ENCODE measurements at places on chromosomes 4 and X. TPM values are rescaled to one million over a fixed set of nuclear protein-coding genes. Genes with fewer than 3 reads are reported as not detected.

The XAGE1B gene
- not detected for total RNA-seq

The NLRP2B gene
- total RNA-seq: not detected

The PAGE1 gene
- not detected for total RNA-seq

The CBR4 gene
- total RNA-seq: 13.4 TPM

The CLCN4 gene
- 0.30 TPM for total RNA-seq

DNA sequence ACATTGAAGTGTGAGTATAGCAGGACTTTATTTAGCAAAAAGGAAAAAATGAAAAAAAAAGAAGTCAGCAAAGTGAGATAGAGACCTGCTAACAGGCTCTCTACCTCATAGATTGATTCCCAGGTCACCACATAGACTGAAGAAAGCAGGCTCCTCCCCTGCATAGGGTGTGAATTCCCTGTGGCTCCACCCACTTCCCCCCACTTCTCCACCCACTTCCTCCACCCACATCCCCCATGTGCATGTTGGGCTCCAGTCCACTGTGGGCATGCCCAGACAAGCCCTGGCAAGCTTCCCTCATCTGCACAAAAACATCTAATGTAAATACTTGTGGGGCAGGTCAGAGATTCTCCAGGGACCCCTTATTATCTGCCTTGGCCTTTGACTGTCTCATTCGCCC lies 97.8 kb downstream of the TMEM47 start:
- H3K4me3 ChIP-seq: no peak overlapping the region
- no peaks in the 10 kb centered on the region for H3K36me3 ChIP-seq
- no peaks in the 10 kb centered on the region for H3K4me1 ChIP-seq
- no peaks in the 10 kb centered on the region for H3K27me3 ChIP-seq
- DNase-seq: no peak
- no peak overlapping the region for H3K27ac ChIP-seq

GRCh38 chr4:79540143-79540542 lies 132.1 kb upstream of the GK2 start:
- no peaks in the 10 kb centered on the region for H3K36me3 ChIP-seq
- H3K4me1 ChIP-seq: no peaks in the 10 kb centered on the region
- no peak overlapping the region for H3K4me3 ChIP-seq
- H3K27ac ChIP-seq: no peak overlapping the region
- no peaks in the 10 kb centered on the region for H3K27me3 ChIP-seq
- DNase-seq: no peak

DNA sequence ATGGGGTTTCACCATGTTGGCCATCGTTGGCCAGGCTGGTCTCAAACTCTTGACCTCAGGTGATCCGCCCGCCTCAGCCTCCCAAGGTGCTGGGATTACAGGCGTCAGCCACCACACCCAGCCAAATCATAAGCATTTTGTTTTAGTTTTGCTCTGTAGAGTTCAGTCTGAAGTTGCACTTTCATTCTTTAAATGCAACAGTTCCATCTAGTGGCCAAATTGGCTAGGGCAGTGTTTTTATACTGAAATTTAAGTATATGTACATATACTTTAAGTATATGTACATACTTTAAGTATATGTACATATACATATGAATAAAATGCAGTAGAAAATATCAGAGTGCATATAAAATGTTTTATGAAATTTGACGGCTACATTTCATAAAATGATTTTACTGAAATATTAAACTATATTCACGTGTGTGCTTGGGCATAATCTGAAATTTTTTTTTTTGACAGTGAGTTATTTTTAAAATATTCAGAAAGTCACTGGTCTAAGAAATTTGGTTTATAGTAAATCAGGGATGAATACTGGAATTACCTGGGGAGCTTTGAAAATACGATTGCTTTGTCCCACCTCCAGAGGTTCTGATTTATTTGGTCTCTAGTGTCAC lies 145.5 kb downstream of the NWD2 start:
- no peak for DNase-seq
- H3K27me3 ChIP-seq: no peaks in the 10 kb centered on the region
- H3K27ac ChIP-seq: no peak overlapping the region
- H3K4me3 ChIP-seq: no peak overlapping the region
- no peaks in the 10 kb centered on the region for H3K36me3 ChIP-seq

GRCh38 chr4:115537387-115537786 lies 424.0 kb upstream of the NDST4 start:
- no peak overlapping the region for H3K4me3 ChIP-seq
- H3K27me3 ChIP-seq: no peaks in the 10 kb centered on the region
- no peak for DNase-seq
- H3K27ac ChIP-seq: no peak overlapping the region

DNA sequence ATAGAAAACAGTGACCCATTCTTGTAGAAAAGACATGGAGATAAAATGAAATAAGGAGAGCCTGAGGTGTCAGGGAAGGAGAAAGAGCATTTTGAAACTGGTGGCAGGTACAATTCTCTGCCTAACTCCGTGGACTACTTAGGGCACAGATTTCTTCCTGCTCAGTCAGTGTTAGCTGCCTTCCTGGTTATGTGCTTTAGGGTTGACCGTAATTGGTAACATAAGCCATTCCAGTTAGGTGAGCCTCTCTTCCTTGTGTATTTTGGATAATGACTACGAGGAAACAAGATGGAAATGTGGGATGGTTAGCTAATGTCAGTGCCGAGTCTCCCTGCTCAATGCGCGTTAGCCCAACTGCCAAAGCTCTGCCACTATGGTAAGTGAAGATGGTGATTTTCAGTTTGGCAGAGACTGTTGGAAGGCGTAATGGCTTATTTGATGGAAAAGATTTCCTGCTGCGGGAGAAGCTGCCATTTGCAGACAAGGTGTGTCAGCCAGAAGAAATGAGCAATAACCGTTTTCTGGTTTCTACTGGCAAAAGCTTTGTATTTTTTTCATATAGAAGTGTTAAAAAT lies 174.1 kb downstream of the CBR4 start:
- no peak overlapping the region for H3K4me3 ChIP-seq
- H3K4me1 ChIP-seq: peaks cover 80% of the 10 kb centered on the region
- H3K27ac ChIP-seq: peak overlapping the region; percentile 95
- H3K27me3 ChIP-seq: no peaks in the 10 kb centered on the region

DNA sequence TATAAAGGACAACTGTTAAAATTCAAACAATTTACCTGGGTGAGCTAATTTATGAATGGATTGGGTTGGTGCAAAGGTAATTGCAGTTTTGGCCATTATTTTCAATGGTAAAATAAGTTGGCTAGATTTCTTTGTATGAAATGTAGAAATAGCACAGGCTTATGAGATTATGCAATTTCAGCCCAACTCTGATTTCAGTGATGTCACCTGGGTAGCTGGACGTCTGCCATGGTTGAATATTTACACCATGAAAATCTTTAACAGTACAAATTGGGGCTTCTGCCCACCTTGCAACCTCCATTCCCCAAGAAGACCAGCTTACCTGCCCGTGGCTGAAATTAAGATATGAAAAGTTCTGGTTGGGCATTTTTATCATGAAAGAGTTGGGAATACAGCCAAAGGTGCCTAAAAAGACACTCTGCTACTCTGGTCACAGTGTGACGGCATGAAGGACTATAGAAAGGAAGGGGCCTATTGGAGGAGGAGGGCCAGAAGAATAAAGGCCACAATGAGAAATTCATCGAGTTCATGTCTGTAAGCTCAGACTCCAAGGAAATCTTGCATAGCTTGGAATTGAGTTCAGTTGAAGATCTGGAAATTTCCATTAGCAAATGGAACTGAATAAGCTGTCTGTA lies 29.7 kb downstream of the EGF start:
- H3K36me3 ChIP-seq: no peaks in the 10 kb centered on the region
- H3K27ac ChIP-seq: no peak overlapping the region
- no peaks in the 10 kb centered on the region for H3K4me1 ChIP-seq
- no peak for DNase-seq

- H3K36me3 ChIP-seq: no peaks in the 10 kb centered on the region
- peak overlapping the region; percentile 52 for H3K27ac ChIP-seq
- DNase-seq: no peak
- H3K4me3 ChIP-seq: no peak overlapping the region
- H3K4me1 ChIP-seq: peaks cover 100% of the 10 kb centered on the region
- H3K27me3 ChIP-seq: no peaks in the 10 kb centered on the region
Measured at GRCh38 chr4:87038837-87039615, 104.2 kb downstream of the AFF1 start.

DNA sequence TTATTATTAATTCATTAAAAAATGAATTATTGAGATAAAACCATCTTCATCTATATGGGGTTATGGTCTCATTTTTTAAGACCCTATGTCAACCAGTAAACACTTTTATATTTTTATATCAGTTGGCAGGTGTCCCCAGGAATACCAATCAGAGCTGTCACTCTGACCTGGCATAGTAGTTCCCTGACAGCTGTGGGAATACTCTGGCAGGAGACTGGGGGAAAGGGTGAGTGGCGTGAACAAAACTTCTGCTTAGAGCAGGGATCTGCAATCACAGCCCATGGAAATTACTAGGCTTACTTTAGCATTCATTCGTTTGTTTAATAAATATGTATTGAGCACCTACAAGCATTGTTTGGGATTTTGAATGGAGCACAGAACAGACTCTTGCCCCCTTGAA lies 254.1 kb upstream of the KLF3 start:
- H3K4me1 ChIP-seq: no peaks in the 10 kb centered on the region
- no peaks in the 10 kb centered on the region for H3K36me3 ChIP-seq
- no peak overlapping the region for H3K4me3 ChIP-seq
- no peak overlapping the region for H3K27ac ChIP-seq

DNA sequence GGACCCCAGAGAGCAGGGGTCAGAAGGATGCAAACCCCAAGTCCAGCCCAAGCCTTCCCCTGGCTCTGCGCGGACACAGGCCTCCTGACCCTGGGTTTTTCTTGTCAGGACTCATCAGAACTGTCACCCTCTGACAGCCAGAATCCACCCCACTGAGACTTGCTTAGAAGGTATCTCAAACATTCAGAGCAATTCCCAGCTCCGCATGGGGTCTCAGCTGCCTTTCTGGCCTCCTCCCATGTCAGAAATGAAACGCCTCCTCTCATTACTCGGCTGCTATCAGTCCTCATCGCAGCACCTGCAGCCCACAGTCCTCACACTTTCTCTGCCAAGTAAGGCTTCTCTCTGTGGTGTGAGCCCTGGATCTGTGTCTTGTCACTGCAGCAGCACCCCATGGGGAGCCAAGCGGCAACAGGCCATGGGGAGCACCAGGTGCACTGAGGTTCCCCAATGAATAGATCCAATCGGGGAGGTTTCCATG lies 97.8 kb downstream of the WFS1 start:
- no peak overlapping the region for H3K4me3 ChIP-seq
- no peaks in the 10 kb centered on the region for H3K4me1 ChIP-seq
- no peaks in the 10 kb centered on the region for H3K27me3 ChIP-seq

DNA sequence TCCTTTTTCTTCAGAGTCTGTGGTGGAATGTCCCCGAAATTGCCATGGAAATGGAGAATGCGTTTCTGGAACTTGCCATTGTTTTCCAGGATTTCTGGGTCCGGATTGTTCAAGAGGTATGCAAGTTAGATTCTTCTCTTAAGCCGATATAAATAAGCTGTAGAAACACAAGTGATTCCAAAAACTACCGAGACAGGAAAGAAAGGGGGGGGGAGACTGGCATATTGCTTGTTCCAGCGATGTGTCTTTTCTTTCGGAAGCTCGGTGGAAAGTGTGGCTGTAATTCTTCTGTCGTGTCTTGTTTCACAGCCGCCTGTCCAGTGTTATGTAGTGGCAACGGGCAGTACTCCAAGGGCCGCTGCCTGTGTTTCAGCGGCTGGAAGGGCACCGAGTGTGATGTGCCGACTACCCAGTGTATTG lies 236.9 kb downstream of the DCTD start:
- H3K27ac ChIP-seq: no peak overlapping the region
- no peaks in the 10 kb centered on the region for H3K4me1 ChIP-seq
- DNase-seq: no peak
- no peaks in the 10 kb centered on the region for H3K27me3 ChIP-seq
- H3K4me3 ChIP-seq: no peak overlapping the region

DNA sequence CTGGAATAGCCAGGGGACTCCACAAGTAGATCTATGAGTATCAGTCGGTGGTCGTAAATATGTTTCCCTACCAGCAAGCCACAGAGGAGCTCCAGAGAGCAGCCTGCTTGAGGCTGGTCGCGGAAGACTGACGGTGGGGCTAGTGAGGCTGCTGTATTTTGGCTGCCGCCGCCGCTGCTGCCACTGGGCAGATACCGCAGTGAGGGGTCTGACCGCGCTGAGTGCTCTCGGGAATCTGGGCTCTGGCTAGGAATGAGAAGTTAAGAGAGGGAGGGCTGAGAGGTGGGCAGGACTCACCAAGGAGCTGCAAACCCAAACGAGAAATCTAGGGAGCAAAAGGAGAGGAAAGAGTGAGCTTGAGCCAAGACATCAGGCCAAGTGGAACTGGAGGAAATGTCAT lies at the start of gene EXOC1L:
EXOC1L (plus strand) TSS at position 157 of the 400 bp plus-strand sequence; CDS start at position 394, 237 bp downstream.
- H3K27ac ChIP-seq: no peak within 1 kb of the TSS
- H3K4me3 ChIP-seq: peak within 1 kb of the TSS; percentile 21
- peaks cover 13% of the 10 kb centered on the region for H3K4me1 ChIP-seq

- H3K27ac ChIP-seq: no peak overlapping the region
- H3K27me3 ChIP-seq: no peaks in the 10 kb centered on the region
- no peaks in the 10 kb centered on the region for H3K36me3 ChIP-seq
- no peak overlapping the region for H3K4me3 ChIP-seq
Measured at GRCh38 chr4:8830056-8830455, 41.6 kb downstream of the HMX1 start.

DNA sequence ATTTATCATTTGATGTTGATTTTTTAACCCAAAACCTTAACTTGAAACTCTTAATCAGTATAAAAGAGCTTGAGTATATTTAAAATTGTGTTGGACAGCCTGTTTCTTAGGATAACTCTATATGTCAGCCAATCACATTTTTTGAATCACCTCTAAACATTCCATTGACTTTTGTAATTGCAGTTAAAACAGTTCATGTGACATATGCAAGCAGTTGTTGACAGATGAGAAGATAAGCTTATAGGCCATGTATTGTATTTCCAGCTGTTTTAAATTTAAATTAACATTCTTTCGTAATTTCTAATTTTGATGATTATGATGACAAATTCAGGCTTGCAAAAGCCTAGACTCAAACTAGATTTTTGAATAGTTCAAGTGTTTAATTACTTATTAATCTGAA lies 17.4 kb downstream of the VEGFC start:
- H3K36me3 ChIP-seq: no peaks in the 10 kb centered on the region
- H3K27ac ChIP-seq: no peak overlapping the region
- DNase-seq: no peak
- H3K27me3 ChIP-seq: no peaks in the 10 kb centered on the region
- no peak overlapping the region for H3K4me3 ChIP-seq

- no peak overlapping the region for H3K4me3 ChIP-seq
- no peaks in the 10 kb centered on the region for H3K4me1 ChIP-seq
- no peak overlapping the region for H3K27ac ChIP-seq
- no peak for DNase-seq
Measured at GRCh38 chr4:97917115-97917514, 226.2 kb downstream of the STPG2 start.

GRCh38 chr4:147749811-147750321 lies 18.0 kb downstream of the ARHGAP10 start:
- DNase-seq: no peak
- no peaks in the 10 kb centered on the region for H3K27me3 ChIP-seq
- H3K36me3 ChIP-seq: no peaks in the 10 kb centered on the region
- peaks cover 25% of the 10 kb centered on the region for H3K4me1 ChIP-seq
- H3K27ac ChIP-seq: no peak overlapping the region
- no peak overlapping the region for H3K4me3 ChIP-seq

- H3K27me3 ChIP-seq: no peaks in the 10 kb centered on the region
- H3K4me3 ChIP-seq: no peak overlapping the region
- no peak for DNase-seq
Measured at GRCh38 chr4:14545807-14546206, 456.5 kb upstream of the CPEB2 start.

All from esophagus squamous epithelium (tissue), 5 donors.